ENCODE measurements at places on chromosomes 3 and 15.
A peak's percentile ranks its signal among the peaks of the same experiment; 100 is the strongest.

GRCh38 chr15:89492111-89492641, 4.2 kb downstream of the RHCG start:
- no peak for DNase-seq

DNA sequence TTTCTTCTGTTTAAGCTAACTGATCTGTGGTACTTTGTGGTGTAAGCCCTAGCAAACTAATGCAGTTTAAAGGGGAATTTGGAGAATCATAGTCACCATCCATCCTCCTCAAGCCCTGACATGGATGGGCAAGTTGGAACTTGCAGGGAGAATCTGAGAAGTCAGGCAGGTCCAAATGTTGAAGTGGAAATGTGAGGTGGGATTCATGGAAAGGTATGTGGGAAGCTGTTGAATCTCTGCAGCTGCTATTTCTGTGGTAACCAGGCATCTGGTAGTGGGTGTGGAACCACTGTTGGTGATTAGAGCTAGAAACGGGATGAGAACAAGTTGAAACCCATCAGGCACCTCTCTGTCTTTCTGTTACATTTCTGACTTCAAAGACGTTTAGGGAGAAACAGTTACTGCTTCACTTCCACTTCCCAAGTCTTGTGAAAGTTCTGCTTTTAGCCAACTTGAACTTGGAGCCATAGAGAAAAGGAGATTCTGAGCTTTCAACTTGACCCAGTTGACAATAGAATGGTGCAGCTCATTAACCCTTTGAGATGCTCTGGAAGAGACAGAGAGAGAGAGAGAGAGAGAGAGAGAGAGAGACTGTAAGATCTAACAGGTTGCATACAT, 38.1 kb upstream of the NMNAT3 start:
- no peak for DNase-seq

DNA sequence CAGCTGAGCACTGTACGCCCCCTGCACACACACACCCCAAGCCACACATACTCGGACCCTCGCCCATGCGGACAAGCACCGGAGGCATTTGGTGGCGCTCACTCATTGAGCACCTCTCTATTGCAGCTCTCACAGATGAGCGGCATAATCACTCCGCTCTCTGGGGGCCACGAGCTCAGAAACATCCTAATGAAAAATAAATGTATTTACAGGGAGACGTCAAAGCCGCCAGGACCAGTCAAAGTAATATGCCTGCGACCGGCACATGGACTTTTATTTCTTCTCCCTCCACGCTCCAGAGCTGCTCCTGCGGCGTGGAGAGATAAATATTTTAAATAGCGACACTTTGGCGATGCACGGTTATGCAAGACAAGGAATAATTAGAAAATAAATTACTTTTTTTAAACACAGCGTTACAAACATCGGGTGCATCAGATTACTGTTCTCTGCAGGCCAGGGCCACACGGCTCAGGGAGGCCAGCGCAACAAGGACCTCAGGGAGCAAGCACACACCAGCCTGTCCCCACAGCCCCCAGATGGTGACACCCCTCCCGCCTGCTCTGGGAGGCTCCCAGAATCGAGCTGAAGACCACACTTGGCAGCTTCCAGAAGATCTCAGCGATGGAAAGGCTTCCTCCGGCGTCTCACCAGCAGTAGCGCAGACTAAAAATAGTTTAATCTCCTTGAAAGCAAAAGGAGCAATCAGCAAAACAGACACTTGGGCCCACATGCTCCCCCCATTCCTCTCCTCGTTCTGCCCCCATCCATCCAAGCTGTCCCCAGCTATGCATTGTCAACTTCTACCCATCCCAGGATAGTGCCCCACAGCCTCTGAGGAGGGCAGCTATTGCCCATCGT, 48.0 kb downstream of the CACNA2D2 start:
- DNase-seq, result no peak

DNA sequence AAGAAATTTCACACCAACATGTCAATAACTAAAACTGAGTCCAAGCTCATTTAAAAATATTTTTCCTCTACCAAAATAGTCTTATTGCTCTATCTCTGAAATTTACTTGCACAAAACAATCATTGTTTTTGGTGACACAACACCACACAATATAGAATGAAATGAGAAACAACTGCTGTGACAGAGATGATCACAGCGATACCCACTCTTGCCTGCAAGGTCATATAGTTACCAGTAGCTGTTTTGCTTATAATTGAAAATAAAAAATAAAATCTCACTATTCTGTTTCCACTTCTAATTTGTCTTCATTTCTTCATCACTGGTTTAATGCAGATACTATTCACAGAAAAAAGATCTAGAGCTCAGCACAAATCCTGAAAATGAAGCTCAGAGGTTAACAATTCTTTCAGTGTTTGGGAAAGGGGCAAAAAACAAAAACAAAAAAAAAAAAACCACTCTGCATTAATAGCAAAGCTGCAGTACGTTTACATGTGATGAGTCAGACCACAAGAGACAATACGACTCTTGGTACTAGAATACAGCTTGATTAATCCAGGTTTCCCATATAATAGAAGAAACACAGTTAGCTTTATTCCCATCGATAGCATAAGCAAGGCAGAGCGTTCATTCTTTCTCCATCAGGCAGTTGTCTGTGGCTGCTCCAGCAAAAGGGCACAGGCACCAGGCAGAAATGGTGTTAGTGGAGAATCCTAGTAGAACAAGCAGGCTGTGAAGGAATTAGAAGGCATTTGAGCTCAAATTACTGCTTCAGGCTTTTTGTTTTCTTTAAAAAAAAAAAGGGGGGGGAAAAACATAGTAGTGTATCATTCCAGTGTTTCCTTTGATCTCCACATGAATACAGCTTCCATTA, 773 bp downstream of the ANKRD28 start:
- DNase-seq, result peak; percentile 49

- DNase-seq, result peak; percentile 91
Measured at GRCh38 chr3:99128725-99129505, 227.4 kb upstream of the DCBLD2 start.

- DNase-seq, result no peak
Measured at GRCh38 chr3:63921741-63922482, 9.7 kb upstream of the SCAANT1 start.

DNA sequence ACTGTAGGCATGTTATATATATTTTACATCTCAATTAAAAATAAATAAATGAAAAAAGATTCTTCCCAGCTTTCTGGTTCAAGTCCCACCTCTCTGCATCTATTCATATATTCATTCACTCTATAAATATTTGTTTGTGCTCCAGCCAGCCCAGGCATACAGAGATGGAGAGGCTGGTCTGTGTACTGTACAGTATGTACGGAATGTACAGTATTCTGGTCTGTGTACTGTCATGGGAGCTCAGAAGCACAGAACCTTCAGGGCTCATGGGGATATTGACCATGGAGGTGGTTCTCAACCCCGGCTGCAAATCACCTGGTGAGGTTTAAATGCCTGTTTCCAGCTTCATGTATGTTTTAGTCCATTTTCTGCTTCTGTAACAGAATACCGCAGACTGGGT, 13.8 kb downstream of the CORO2B start:
- DNase-seq, result no peak

GRCh38 chr3:171874879-171875278, 31.7 kb downstream of the TMEM212 start:
- no peak for DNase-seq

DNA sequence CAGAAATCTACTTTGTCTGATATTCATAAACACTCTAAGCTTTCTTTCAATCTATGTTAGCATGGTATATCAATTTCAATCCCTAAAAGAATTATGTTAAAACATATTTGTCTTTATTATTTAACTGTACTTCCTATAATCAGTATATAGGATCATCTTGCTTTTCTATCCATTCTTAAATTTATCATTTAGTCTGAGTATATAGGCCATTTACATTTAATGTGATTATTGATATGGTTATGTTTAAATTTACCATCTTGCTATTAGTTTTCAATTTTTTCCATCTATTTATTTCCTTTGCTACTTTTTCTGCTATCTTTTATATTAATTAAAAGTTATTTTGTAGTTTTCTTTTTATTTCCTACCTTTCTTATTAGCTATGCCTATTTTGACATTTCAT, 174.8 kb upstream of the MBNL1 start:
- no peak for DNase-seq

GRCh38 chr15:88426304-88426703, 40.9 kb downstream of the MRPL46 start:
- no peak for DNase-seq

DNA sequence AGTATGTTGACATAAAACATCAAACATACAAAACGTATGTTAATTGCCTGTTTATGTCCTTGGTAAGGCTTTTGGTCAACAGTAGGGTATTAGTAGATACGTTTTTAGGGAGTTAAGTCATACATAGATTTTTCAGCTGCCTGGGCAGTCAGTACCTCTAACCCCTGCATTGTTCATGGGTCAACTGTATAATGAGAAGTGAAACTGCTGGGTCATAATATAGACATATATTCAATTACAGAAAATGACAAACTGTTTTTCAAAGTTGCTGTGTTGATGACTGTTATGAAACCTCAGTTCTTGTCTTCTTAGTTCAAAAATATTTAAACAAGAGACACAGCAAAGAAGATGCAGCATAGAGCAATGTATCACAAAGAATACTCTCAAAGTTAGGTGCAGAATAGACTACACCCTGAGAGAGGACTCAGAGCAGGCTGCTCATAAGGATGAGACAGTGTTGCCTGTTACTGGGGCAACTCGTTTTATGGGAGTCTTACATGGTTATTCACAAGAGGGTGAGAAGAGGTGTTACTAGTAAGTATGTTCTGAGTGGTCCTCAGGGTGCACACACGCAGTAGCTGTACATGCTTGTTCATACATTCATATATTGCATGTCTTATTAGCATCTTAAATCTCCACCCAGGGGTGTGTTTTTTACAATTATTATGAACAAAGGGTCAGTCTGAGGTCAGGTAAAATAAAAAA, 53.1 kb upstream of the ADAMTS17 start:
- DNase-seq, result no peak

DNA sequence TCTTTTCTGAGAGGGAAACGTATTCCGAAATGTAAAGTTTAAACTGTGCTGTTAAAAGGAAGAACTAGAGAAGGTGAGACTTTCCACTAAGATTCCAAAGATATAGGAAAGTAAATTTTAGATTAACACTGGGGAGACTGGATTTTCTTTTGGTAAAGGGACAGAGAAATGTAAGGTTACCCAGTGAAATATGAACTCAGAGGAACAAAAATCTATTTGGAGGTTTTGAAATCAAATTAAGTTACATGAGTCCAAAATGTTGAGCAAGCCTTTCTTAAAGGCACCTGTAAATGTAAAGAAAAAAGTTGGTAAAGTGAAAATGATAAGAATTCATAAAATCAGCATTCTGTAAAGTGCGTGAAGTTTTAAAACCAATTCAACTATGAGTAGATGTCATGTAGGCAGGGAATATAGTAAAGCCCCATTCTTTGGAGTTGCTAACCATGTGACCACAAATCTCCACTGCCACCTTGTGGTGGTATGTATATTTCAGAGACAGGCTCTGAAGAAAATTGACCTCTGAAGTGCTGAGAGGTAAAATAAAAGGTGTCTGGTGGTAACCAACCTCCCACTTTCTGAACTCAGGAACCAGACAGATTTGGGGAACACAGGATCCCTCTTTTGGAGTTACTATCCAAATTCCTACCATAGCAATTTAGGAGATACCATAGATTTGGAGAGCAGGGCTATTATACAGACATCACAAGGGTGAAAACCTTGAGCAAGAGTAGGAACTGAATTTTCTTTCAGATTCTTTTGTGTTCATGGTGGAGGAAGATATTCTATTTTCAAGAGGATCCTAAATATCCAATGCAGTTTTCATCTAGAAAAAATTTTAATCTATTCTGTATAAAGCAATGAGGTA, 215.3 kb downstream of the ROBO2 start:
- DNase-seq, result peak; percentile 18

DNA sequence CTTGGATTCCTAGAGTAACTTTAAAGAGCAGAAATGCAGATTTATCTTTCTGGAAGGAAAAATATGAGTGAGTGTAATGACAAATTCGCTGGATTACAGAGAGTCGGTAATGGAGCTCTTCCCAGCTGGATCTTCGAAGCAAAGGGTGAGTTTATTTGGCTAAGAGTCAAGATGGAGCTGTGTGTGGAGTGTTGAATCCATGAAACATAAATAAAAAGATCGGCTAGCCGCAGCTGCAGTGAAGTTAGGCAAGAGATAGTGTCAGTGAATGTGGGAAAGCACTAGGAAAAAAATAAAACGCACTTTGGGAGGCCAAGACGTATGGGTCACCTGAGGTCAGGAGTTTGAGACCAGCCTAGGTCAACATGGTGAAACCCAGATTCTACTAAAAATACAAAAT, 10.3 kb downstream of the NAALADL2 start:
- DNase-seq, result peak; percentile 18

- DNase-seq, result no peak
Measured at GRCh38 chr3:42572278-42572677, 9.5 kb downstream of the SEC22C start.

DNA sequence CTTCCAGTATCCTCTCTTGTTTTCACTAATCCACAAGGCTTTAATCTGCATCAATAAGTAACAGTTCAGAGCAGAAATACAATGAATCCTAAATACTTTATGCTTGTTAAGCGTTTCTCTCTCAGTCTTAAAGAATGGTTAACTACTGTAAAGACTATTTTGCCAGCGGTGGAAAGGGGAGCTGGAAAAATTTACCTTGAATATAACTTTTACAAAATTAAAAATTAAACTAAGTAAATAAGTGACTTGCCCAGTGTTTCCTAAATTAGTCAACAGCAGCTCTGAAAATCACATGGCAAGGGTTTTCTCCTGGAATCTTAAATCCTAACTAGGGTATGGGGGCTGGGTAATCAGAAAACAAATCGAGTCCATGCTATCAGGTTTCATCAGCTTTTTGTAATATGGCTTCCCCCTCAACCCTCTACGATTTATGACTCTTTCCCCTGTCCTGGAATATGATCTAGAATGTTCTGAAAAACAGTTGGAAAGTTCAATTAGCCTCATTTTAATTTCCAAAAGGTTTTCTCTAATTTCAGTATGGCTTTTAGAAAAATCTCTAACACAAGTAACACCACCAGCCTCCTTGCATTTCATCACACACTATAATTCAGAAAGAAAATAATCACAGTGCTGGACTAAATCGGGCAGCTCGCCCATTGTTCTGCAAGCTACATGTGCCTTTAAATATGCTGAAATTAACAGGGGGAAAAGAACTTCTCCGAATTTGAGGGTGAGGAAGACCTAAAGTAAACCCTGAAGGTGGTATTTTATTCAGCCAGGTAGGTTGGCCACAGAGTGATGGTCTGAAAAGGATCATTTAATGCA, 133.5 kb downstream of the ADAMTS9 start:
- DNase-seq, result no peak

GRCh38 chr3:60076331-60076730, 1026.5 kb upstream of the CFAP20DC start:
- DNase-seq, result no peak

DNA sequence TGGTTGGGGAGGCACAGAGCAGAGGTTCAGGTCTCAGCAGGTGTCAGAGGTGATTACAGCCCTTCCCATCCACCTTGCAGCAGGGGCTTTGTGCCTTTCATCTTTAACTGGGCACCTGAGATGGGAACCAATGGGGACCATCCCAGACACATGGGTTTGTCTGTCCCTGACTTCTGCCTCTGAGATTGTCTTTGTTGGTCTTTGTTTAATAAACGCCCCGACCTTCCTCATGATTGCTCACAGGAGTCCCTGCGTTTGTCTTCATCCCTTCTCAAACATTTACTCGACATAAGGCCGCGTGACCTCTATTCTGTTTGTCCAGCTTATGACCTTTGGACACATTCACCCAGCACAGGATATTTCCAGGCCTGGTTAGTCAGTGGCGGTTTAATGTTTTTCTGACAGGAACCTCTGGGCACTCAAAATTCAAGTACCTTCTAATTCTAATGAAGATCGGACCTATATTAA, 5.9 kb downstream of the ZSCAN2 start:
- no peak for DNase-seq

Data from stromal cell of bone marrow (primary cell).